ENCODE measurements at places on chromosomes 3 and 15. TPM values are rescaled to one million over a fixed set of nuclear protein-coding genes. Genes with fewer than 3 reads are reported as not detected.

Gene CAMP
- total RNA-seq: not detected

Gene GXYLT2
- total RNA-seq: 3.4 TPM

Gene ZNF660
- total RNA-seq: not detected

DNA sequence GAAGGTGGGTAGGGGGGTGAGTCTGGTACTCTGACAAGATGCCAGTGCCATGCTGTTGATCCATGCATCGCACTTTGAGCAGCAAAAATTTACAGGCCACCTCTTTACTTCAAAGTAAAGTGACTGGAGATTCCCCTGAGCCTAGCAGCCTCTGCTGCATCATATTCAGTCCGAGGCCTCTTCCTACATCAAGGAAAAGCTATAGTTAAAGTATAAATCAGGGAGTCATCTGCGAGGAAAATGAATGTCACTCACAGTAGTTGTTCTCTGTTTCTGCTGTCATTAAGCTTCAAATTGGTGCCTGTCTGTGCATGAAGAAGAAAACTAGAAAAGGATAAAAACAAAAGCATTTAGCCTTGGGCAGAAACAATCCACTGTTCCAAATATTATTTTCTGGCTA lies 706.2 kb downstream of the TBL1XR1 start:
- no peak overlapping the region for H3K27ac ChIP-seq
- H3K36me3 ChIP-seq: no peaks in the 10 kb centered on the region
- no peak overlapping the region for H3K4me3 ChIP-seq

DNA sequence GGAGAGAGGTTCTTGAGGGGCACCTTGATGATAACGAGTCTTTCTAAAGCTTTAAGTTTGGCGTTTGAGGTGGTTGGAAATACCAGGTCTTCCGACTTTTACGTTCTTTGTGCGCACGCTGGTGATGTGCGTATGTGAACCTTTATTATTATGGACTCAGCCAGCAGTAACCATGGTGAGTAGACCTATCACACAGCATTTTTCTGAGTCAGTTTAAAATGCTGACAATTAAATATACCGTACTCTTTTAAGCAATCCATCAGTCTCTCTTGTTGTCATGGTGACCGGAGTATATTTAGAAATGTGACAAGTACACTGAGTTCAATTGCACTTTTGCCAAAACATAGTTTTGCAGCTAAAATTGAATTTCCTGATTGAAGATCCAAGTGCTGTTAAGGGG lies 172.2 kb downstream of the LPP start:
- H3K4me1 ChIP-seq: no peaks in the 10 kb centered on the region
- H3K36me3 ChIP-seq: no peaks in the 10 kb centered on the region
- H3K4me3 ChIP-seq: no peak overlapping the region
- no peak for DNase-seq
- H3K27me3 ChIP-seq: no peaks in the 10 kb centered on the region

- H3K27me3 ChIP-seq: no peaks in the 10 kb centered on the region
- H3K4me1 ChIP-seq: peaks cover 46% of the 10 kb centered on the region
- H3K4me3 ChIP-seq: no peak overlapping the region
- no peak overlapping the region for H3K27ac ChIP-seq
- peaks cover 3% of the 10 kb centered on the region for H3K36me3 ChIP-seq
Observed at GRCh38 chr3:124810970-124811369, 76.2 kb downstream of the ITGB5 start.

GRCh38 chr3:12946649-12947316 lies 105.4 kb upstream of the RPL32 start:
- no peak for DNase-seq
- no peaks in the 10 kb centered on the region for H3K4me1 ChIP-seq
- H3K27ac ChIP-seq: no peak overlapping the region
- no peaks in the 10 kb centered on the region for H3K27me3 ChIP-seq

- no peaks in the 10 kb centered on the region for H3K4me1 ChIP-seq
- no peaks in the 10 kb centered on the region for H3K36me3 ChIP-seq
- H3K4me3 ChIP-seq: no peak overlapping the region
- no peaks in the 10 kb centered on the region for H3K27me3 ChIP-seq
Observed at GRCh38 chr15:49801796-49802195, 180.9 kb downstream of the DTWD1 start.

- H3K27me3 ChIP-seq: no peaks in the 10 kb centered on the region
- H3K4me1 ChIP-seq: no peaks in the 10 kb centered on the region
- no peak overlapping the region for H3K27ac ChIP-seq
- H3K36me3 ChIP-seq: no peaks in the 10 kb centered on the region
Observed at GRCh38 chr3:3305084-3305483, 125.6 kb upstream of the CRBN start.

DNA sequence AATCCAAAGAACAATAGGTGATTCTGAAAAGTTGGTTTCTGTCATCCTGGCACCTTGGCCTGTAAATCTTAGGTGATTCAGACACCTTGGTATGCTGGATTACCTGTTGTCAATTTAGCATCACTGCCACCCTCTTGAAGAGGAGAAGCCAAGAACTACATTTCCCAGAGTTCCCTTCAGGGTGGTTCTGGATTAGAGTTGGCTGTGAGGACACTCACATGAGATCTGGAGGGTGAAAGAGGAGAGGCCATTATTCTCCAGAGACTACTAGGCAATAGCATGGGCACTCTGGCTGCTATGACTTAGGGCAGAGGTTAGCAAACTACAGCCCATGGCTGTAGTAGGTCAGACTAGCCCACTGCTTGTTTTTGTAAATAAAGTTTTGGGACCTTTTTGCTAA lies 41.7 kb upstream of the CORO2B start:
- H3K36me3 ChIP-seq: no peaks in the 10 kb centered on the region
- H3K27ac ChIP-seq: no peak overlapping the region
- no peaks in the 10 kb centered on the region for H3K27me3 ChIP-seq
- no peaks in the 10 kb centered on the region for H3K4me1 ChIP-seq

DNA sequence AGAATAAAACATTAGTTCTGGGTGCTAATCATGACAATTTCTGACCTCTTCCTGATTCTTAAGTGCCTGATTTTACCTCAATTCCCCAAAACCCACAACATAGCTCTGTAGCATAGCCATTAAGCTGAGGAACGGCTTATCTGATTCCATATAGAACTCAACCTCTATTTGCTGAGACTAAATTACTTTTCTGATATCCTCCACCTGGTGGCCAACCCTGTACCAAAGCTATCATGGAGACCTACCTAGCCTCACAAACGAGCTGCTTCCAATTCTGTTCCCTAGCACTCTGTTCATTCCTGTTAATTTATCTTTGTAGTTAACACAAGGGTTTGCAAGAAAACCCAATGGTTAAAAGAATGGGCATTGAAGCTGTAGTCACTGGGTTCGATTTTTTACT lies 245.2 kb downstream of the PLOD2 start:
- no peak overlapping the region for H3K4me3 ChIP-seq
- no peaks in the 10 kb centered on the region for H3K27me3 ChIP-seq
- H3K36me3 ChIP-seq: no peaks in the 10 kb centered on the region
- no peak for DNase-seq
- no peak overlapping the region for H3K27ac ChIP-seq

DNA sequence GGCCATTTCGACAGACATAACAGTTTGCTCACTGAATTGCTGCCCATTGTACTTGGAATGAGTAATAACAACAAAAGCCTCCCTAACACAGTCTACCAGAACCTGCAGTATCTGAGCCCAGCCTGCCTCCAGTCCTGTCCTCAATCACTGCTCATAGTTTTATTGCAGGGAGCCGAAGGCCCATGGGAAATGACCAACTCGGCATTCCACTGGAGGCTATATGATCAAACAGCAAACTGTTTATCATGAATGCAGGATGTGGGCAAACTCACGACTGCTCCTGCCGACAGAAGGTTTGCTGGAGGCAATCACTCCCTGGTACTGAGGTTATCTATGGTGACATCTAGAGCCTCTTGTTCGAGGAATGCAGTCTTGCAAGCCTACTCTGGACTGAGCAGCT lies 46.3 kb downstream of the LSM3 start:
- 0 out of 2 replicates have a peak, but pooled peaks cover 1% of the 10 kb centered on the region for H3K36me3 ChIP-seq
- peak; percentile 86 for DNase-seq
- H3K27me3 ChIP-seq: no peaks in the 10 kb centered on the region
- peak overlapping the region; percentile 96 for H3K27ac ChIP-seq

GRCh38 chr3:158847452-158847821 lies 45.6 kb downstream of the MFSD1 start:
- no peak overlapping the region for H3K27ac ChIP-seq
- H3K4me3 ChIP-seq: no peak overlapping the region
- no peak for DNase-seq
- no peaks in the 10 kb centered on the region for H3K4me1 ChIP-seq
- H3K27me3 ChIP-seq: no peaks in the 10 kb centered on the region
